ENCODE measurements at places on chromosomes 12 and 14.

DNA sequence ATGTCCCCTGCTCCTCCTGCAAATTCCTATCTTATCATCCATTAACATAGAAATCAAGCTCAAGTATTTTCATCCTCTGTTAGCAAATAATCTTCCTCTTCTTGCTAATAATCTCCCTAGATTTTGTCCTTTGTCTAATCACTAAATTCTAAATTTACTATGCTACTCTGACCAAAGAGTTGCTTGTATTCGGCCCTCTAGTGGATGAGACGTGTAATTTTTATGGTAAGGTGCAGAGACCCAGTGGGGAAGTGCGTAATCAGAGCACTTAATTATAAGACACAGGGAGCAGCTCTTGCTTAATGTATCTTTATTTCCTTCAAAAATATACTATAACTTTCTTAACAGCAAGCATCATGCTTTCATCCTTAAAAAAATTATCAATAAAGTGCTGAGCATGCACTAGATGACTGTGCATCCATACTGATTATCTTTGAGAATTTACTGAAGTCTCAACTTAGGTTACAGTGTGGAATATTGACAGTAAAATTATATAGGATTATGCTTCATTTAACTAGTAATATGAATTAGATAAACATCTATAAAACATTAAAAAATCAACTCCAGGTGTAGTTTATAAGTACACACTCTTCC, 212.6 kb downstream of the SLC16A7 start:
- no peak for DNase-seq

- no peak for DNase-seq
Measured at GRCh38 chr12:59651229-59651920, 55.5 kb downstream of the SLC16A7 start.

GRCh38 chr14:88289996-88290395, 33.1 kb downstream of the KCNK10 start:
- DNase-seq = no peak

DNA sequence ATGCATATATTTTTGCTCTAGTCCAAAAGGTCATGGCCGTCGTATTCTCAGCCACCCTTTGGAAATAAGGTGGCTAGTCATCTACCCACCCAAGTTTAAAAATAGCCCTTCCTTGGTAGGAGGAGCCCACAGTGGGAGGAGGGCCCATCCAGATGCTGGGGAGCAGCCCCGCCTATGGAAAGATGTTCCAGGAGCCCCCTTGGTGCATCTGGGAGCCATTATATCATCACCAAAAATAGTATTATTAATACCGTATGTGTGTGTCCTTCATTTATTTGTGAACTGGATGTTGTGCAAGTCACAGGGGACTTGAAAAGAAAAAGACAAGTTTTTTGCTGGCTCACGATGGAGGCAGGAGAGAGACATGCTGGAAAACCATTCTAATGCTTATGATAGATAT, 34.0 kb downstream of the EMP1 start:
- DNase-seq = no peak

GRCh38 chr12:88111074-88111652, 30.7 kb downstream of the CEP290 start:
- peak; percentile 47 for DNase-seq

GRCh38 chr14:82003426-82003825, 469.8 kb upstream of the SEL1L start:
- DNase-seq = no peak

GRCh38 chr14:81093651-81094050, 127.1 kb downstream of the GTF2A1 start:
- DNase-seq = no peak

- no peak for DNase-seq
Measured at GRCh38 chr12:94228488-94228907, 80.1 kb downstream of the PLXNC1 start.

- no peak for DNase-seq
Measured at GRCh38 chr12:43848226-43848507, 12.3 kb downstream of the TMEM117 start.

DNA sequence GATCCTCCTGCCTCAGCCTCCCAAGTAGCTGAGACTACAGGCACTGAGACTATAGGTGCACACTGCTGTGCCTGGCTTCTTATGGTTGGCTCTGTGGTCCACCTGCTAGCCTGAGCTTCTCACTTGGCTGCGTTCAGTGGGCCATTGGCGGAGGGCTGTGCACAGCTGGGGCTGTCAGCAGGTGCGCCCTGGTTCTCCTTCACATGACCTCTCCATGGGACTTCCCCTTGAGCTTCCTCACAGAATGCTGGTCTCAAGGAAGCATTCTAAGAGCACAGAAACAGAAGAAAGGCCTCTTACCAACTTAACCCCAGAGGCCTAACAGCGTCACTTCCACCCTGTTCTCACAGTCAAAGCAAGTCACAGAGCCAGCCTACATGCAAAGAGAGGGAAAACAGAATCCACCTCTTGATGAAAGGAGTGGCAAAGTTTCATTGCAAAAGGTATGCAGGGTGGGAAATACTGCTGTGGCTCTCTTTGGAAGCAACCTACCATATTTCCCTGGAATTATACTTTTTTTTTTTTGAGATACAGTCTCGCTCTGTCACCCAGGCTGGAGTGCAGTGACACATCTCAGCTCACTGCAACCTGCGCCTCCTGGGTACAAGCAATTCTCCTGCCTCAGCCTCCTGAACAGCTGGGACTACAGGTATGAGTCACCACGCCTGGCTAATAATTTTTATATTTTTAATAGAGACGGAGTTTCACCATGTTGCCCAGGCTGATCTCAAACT, 9.3 kb downstream of the RILPL2 start:
- DNase-seq = no peak

DNA sequence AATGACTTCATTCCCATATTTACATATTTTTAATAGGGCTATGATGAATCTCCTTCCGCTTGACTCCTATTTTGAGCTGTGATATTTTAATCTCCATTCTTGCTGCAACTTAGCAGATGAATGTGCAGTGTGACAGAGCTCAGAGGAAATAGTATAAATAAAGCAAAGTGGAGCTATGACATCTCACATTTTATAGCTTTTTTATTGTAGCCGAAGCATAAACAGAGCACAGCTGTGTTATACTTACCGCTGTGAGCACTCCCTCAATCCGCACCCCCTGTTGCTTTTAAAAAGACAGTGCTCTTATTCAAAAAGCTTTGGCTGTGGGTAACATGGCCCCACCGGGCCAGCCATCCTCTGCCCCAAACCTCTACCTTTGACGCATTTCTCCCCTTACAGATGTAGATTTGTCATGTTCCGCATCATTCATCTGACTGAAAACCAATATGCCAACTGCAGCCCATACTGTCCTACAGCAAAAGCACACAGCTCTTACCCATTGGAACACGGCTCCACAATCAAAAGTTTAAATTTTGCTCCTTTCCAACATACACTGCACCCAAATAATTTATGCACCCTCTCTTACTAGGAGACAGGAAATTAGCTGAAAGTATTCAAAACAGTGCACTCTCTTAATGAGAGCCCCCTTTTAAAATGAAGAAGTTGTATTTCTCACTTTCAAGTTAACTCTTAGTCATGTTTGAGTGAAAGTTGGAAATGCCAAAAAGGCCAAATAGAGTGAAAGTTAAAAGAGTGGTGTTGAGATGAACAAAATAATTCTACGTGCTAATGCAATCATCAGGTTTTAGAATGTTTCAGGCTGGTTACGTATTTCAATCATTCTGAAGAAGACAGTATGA, 429.3 kb upstream of the SOX5 start:
- DNase-seq = no peak

DNA sequence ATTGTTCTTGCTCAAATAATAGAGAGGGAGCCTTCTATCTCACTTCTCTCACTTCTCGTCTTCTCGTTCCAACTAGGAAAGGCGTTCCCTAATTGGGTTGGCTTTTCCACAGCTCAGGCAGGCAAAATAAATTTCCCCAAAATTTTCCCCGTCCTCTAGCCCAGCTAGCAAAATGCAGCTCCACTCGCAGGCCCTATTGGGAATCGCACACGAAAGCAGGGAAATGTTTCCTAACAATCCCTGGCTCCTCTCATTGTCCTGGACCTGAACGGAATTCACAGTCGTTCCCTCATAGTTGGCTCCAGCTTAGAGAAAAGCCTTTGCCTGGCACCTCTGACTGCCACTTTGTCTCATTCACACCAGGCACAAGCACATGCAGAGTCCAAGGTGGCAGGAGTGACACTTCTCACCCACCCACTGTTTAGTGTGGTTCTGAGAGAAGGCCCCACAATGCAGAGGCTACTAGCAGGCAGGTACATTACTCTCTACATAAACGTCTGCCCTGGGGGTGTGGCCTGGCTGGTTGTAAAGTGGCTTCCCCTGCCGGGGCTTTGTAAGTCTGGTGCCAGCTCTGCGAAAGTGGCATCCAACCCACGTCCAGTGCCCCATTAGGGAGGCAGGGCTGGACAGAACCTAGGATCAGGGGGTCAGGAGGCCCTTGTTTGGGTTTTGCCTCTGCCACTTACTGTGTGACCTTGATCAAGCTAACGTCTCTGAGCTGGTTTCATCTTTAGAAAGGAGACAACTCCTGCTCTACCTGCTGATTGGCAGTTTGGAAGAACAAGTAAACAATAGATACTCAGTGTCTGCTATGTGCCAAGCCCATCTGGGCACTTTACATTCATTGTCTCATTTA, 4.2 kb downstream of the SERPINA10 start:
- DNase-seq = no peak

- no peak for DNase-seq
Measured at GRCh38 chr14:35287431-35288013, 4.7 kb upstream of the PSMA6 start.

DNA sequence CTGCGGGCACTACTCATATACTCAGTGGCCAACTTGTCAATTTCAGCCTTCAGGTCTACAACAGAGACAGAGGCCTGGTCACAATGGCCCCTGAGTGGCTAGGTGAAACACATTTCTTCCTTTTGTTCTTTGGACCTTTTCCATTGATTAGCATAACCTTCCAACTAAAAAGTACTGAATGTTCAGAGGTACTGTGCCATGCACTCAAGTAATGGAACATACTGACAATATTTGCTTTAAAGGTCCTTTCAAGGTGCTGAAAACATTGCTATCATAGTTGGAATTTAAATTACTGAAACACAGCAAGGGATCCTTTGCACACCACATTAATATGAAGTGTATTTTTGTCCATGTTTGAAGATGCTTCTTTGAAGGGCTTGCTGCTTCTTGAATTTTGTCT, 6.1 kb upstream of the ACRBP start:
- no peak for DNase-seq

DNA sequence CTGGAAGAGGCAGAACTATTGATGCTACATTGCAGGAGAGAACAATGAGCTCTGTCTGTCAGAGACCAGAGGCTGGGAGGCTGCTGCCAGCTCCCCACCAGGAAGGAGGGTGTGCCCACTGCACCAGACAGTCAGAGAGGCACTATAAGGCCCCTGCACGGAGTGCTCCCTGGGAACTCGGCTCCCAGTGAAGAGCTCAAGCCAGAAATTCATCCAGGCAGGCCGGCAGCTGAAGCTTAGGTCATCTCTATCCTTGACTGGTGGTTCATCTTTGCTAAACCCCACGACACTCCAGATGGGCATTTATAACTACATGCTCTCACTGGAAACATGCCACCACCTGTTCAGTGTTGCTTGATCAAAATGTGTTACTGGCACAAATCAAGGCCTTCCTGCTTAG, 65.1 kb upstream of the GPATCH2L start:
- DNase-seq = no peak

DNA sequence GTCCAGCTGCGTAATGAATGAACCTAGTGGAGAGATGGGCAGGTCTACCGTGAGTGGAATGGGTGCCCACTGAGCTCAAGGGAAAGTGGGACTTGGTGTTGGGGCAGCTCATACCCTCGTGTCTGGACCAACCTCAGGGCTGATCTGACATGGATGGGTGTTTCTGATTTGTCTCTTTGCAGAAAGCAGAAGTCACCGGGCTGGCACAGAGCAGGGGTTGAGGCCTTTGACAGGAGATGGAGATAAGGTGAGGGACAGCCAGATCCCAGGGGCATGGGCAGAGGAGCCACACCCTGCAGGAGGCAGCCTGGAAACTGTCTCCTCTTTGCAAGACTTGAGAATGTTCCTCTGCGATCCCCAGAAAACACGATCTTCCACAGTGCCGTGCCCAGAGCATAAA, 20.9 kb upstream of the PPP1CC start:
- no peak for DNase-seq

- peak; percentile 17 for DNase-seq
Measured at GRCh38 chr12:130838284-130838950, 633 bp downstream of the STX2 start.

- DNase-seq = no peak
Measured at GRCh38 chr12:104602406-104602805, 145.7 kb downstream of the CHST11 start.

- no peak for DNase-seq
Measured at GRCh38 chr12:113104953-113105510, 30.5 kb downstream of the RASAL1 start.

DNA sequence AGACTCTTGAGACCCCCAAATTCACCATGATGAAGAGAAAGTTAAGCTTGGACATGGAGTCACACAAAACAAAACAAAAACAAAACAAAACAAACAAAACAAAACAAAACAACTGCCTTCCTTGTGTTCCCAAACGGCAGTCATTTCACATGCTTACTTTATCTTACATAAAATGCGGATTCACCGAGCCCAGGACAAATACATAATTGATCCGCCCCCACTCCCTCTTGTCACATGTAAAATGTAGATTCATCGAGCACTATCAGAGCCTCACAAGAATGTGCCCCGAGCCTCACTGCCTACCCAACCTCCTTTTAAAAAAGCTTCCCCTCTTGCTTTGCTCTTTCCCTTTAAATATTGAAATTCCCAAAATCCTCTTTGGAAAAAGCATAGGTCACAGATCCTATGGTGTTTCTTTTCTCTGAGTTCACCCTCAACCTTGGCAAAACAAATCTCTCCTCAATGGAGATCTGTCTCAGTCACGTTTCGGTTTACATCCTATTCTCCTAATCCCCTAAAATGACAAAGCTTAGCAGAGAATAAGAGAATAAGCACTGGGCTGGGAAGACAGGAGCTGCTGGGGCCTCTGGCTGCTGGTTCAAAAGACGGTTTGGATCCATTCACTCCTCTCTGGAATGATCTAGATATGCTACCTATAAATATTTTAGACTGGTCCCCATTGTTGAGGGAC, 83.7 kb downstream of the NINJ2 start:
- DNase-seq = no peak

GRCh38 chr12:43826681-43827080, 9.2 kb upstream of the TMEM117 start:
- DNase-seq = no peak

GRCh38 chr12:62435303-62436163, 31.1 kb upstream of the MON2 start:
- DNase-seq = peak; percentile 17

DNA sequence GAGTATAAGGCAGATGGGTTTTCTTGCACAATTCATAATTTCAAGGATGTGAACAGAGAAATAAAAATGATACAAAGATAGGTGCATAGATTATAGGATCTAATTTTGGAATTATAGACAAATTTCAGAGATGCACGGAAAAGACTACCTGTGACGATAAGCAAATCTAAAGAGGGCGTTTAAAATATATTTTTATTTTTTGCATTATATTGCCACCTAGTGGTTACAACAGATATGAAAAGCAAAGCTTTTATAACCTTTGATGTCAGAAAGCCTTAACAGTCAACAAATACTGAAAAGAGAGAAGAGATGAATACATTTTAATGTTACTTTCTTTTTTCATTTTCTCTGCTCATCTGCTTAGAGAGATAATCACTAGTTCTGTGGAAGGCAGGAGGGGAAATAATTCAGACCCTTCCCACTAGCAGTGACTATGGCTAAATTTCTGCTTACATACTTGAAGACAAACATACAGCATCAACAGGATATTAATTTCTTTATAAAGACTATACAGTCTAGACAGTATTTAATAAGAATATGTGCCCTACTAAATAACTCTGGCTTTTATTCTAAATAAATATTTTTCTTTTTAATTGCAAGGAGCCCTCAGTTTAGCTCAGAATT, 46.3 kb downstream of the NTS start:
- peak; percentile 41 for DNase-seq
